ENCODE measurements at places on chromosomes 12 and 14.

GRCh38 chr14:101770183-101770582 lies 8.7 kb downstream of the PPP2R5C start:
- no peak for DNase-seq

DNA sequence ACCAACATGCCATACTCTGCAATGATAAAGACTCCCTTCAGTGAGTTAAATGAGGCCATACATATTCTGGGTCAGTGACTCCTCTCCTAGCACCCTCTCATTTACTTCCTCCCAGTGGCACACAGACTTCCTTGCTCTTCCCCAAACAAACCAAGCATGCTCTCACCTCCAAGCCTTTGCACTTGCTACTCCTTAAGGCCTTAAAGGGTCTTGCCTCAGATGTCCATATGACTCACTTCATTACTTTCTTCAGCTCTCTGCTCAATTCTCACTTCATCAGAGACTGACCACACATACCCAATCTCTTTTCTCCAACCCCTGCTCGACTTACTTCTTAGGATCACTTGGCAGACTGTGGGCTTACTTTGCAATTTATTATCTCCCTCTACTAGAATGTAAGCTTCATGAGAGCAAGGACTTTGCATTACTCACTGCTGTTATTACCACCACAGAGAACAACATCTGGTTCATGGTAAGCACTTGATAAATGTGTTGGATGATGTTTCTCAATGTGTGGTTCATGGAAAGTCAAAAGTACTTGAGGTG lies 22.8 kb downstream of the DDX24 start:
- no peak for DNase-seq

GRCh38 chr12:43216490-43216889 lies 335.5 kb downstream of the ADAMTS20 start:
- no peak for DNase-seq

DNA sequence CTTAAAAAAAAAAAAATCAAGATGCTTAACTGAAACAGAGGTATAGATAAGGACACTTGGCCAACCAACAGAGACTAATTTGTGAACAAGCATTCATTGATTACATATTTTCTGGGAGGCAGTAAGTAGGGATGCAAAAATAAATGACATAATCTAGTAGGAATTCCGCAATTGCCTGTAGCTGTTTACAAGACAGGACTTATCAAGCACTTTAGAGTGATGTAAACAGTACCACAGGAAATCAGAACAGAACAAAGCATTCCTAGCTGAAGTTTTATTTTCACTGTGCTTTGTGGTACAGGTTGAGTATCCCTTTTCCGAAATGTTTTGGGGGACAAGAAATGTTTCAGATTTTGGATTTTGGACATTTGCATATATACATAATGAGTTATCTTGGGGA lies 68.2 kb upstream of the FGD4 start:
- DNase-seq, result no peak

- no peak for DNase-seq
Measured at GRCh38 chr12:41051954-41052353, 136.2 kb upstream of the PDZRN4 start.

GRCh38 chr14:91315844-91316267 lies 71.4 kb upstream of the GPR68 start:
- peak; percentile 67 for DNase-seq

GRCh38 chr14:70239802-70240201 lies 51.1 kb upstream of the SLC8A3 start:
- no peak for DNase-seq

DNA sequence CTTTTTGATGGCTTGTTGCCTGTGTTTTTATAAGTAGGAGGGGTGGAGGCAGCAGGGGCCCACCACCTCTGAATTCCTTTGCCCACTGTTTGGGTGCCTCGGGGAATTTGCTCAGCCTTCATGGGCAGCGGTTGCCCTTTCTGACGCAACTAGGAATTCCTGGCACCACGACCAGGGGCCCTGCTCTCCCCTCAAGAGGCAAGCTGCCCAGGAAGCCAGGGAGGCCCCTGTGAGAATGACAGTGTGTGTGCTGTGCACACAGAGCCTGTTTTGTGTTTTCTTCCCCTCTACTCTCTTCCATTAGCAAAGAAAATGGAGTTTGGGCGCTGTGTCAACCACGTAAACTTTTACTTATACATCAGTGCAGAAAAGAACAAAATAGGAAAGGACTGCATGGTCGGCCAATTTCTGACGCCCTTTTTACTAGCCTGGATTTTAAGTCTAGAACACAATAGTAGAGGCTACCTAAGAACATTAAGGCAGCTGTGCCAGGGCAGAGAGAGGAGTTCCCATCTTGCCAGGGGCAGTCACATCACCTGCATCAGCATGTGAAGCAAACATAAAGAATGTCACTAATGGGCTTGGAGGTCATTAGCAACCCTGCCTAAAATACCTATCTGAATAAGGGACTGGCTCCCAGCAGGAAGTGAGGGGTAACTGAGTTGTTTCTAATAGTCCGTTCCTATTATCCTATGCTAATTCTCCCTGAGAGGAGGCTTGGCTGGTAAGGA lies 17.9 kb upstream of the PTGR2 start:
- no peak for DNase-seq

DNA sequence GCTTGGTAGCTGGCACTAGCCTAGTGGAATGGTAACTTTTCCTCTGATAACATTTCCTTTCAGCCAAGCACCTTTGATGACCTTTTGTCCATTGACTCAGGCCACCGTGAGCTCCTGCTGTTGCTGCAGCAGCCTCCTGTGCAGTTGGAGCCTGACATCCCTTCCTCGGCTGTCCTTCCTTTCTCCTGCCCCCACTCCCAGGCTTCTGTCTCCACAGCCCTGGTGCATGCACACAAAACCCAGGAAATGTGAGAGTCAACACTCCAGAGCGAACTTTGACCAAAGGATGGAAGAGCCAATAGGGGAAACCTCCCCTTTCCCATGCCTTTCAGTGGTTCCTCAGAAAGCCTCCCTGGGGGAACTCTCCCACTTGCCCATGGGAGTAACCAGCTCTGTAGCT lies 115.0 kb downstream of the TMEM260 start:
- DNase-seq, result no peak

DNA sequence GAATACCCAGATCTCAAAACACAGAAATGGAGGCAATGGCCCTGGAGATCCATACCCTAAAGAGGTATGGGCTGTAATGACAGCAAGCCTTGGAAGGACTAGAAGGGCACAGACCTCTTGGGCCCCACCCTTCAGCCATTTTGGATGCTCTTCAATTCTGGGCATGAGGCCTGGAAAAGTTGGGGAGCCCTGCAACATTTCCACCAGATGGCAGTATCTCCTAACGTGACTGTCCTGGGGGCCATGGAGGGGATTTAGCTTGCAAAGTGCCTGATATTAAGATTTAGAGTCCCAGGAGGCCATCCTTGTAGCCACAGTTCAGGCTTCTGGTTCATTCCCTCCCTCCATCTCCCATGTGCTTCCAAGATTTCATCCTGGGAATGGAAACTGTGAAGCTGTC lies 30.2 kb downstream of the KCNA5 start:
- no peak for DNase-seq

GRCh38 chr12:106015646-106016045 lies 123.1 kb downstream of the NUAK1 start:
- no peak for DNase-seq

DNA sequence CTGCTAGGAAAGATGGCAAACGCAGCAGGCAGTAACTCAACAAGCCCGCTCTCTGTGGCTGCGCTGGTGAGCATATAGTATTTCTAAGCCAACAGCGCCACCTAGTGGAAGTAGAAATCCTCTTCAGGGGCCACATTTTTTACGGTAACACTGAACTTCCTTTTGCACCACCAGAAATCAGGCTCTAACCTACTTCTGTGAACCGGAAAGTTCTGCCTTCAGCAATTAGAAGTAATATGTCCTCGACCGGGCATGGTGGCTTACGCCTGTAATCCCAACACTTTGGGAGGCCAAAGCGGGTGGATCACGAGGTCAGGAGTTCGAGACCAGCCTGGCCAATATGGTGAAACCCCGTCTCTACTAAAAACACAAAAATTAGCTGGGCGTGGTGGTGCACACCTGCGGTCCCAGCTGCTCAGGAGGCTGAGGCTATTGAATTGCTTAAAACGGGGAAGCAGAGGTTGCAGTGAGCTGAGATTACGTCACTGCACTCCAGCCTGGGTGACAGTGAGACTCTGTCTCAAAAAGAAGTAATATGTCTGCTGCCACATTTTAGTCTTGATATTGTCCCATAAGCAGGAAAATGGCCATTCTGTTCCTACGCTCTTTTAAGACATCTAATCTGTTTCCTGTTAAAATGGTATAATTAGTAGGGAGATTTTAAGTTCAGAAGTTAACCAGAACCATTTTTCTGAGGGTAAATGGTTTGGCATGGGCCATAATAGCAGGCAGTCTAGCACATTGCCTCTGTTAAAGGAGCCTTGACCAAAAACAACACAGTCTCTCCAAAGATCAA lies 26.8 kb downstream of the APOBEC1 start:
- peak; percentile 50 for DNase-seq

GRCh38 chr12:119998471-119999245 lies 9.6 kb downstream of the BICDL1 start:
- DNase-seq, result no peak

DNA sequence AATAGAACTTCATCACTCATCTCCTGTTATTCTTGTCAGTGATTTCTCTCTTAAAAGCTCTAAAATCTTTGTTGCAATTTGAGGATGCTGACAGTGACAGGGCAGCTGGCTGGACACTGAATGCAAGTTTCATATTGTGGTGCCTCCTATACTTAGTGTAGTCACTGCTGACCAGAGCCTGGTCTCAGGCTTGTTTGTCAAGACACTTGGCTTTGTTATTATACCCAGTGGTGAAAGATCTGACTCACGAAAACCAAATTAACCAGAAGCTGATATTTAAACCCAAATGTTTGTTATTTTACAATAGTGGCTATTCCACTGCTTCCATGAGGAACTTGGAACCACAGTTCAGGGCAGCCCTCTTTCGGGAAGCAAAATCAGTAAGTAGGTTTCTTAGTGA lies 42.8 kb downstream of the RPGRIP1 start:
- DNase-seq, result no peak

GRCh38 chr14:22122227-22122818 lies 448.7 kb upstream of the OR4E1 start:
- DNase-seq, result no peak

GRCh38 chr12:110431957-110432587 lies 18.1 kb downstream of the ARPC3 start:
- no peak for DNase-seq

DNA sequence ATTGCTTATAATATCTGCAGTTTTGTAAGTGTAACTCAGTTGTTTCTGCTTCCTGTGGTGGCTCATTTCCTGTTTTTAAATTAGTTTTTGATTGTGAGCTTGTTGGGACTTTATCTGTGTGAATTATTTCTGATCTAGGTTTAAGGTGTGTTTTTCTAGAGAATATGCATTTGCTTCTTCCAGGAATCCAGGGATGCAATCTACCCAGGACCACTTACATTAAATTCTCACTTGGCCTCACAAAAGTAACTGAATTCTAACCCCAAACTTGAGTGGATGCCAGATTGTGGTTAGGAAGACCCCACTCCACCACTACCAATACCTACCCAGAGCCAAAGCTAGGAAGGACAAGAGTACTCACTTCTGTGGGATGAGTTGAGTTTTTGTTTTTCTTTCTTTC lies 11.9 kb downstream of the STYX start:
- no peak for DNase-seq

GRCh38 chr12:78081590-78082314 lies 251.1 kb downstream of the NAV3 start:
- DNase-seq, result no peak

GRCh38 chr14:90268420-90268819 lies 12.1 kb downstream of the PSMC1 start:
- no peak for DNase-seq

GRCh38 chr12:75611041-75611440 lies 99.6 kb upstream of the KRR1 start:
- DNase-seq, result no peak

GRCh38 chr14:65846196-65846868 lies 433.8 kb downstream of the FUT8 start:
- DNase-seq, result no peak

DNA sequence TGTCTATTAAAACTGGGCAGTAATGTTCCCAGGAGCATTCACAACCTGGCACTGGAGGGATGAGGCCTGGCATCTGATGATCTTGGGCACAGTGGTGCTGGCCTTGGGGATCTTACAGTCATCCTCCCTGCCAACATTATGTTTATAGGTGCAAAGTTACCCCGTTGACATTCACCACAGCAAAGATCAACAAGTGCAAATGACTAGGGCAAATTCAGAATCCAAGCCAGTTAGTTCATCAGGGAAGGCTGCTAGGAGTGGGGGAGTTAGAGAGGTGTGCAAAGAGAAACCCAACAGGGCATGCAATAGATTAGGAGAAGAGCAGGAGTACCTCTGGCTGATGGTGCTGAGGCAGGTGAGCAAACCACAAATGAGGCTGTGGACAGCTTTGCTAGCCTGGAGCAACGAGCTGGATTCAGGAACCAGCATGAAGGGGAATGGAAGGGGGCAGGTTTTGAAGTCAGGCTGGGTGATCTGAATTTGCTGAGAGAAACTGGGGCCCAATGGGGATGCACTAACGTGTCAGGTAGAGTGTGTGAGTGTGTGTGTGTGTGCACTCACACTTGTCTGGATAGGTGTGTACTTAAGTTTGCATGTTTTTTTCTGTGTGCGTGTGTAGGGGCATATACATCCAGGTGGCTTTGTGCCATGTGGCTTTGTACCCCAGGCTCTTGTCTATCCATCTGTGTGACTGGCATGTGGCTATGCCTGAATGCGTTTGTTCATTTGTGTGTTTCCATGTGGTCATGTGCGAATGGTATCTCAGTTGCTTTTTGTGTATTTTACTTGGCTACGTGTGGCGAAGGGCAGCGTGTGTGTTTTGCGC lies 1.6 kb downstream of the CISTR start:
- DNase-seq, result no peak
